ENCODE measurements at places on chromosomes 13 and 19. TPM values are rescaled to one million over a fixed set of nuclear protein-coding genes. Genes with fewer than 3 reads are reported as not detected.

Gene PROZ
- not detected for polyA plus RNA-seq

Gene AMER2
- 0.03 TPM for polyA plus RNA-seq

Gene HIF3A
- polyA plus RNA-seq: 274 TPM

Gene ZNF665
- 2.4 TPM for polyA plus RNA-seq

Gene COL5A3
- 80.9 TPM for polyA plus RNA-seq

Gene IGLON5
- 0.12 TPM for polyA plus RNA-seq

Gene LGALS7
- polyA plus RNA-seq: 0.52 TPM
